ENCODE measurements at places on chromosomes 7 and 10. TPM values are rescaled to one million over a fixed set of nuclear protein-coding genes. Genes with fewer than 3 reads are reported as not detected.

DNA sequence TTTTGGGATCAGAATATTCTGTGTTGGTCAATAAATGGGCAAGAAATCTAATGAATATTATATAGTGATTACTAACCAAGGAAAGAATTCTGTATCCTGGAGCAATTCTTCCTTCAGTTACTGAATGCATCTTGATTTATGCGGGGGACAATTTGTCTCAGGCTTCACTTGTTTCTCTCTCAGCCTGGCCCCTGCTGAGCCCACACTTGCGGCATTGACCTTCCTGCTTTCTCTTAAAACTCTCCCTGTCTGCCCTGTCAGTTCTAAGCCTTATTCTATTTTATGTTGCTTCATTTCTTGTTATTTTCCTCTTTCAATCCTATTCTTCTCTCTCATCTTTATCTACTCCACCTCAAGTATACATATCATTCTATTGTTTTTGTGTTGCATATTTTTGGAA, 122.1 kb upstream of the TPK1 start:
- no peaks in the 10 kb centered on the region for H3K27me3 ChIP-seq
- no peaks in the 10 kb centered on the region for H3K36me3 ChIP-seq
- no peak overlapping the region for H3K4me3 ChIP-seq
- H3K27ac ChIP-seq = no peak overlapping the region

- no peak overlapping the region for H3K4me3 ChIP-seq
- no peaks in the 10 kb centered on the region for H3K4me1 ChIP-seq
- DNase-seq = no peak
- H3K27ac ChIP-seq = no peak overlapping the region
Observed at GRCh38 chr10:108014902-108015177, 850.3 kb upstream of the SORCS1 start.

DNA sequence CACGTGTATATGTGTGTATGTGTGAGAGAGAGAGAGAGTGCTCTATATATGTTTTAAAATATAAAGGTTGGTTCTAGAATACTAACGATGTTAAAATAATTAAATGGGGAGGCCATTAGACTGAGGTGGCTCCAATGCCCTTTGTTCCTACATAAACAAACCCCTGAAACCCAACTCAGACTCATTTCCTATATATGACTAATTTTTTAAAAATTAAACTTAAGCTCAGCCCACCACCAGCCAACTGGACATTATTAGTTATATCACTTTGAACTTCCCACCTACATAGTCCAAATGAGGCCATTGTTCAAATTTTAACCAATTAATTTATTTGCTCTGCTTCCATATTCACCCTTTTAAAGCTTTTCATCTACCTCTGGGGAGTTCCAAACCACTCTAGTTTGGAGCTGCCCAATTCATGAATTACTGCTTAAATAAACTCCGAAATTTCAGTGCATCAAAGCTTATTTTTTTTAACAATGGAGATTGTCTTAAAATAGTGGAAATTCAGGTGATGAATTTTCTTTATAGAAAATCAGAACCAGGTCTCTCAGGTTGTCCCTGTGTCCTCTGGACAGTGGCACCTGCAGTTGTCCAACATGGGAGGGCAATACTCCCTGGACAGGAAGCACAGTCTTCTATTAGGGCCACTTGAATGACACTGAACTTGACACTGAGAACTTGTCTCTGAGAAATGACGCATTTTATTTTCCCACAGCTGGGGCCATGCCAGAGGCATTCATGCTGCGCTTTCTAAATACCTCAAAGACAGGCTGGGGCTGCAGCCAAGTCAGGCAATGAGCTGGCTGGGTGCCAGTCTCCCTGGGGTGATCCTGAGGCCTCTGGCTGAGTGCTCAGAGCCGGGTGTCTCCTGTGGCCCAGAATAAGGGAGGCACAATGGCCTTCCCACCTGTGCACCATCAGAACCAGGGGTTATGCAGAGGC, 109.5 kb upstream of the TMEM72 start:
- no peaks in the 10 kb centered on the region for H3K27me3 ChIP-seq
- no peak for DNase-seq
- peaks cover 3% of the 10 kb centered on the region for H3K4me1 ChIP-seq
- no peak overlapping the region for H3K27ac ChIP-seq
- H3K4me3 ChIP-seq = no peak overlapping the region

The CARD11 gene
- 2.9 TPM for total RNA-seq

- H3K27ac ChIP-seq = peak overlapping the region; percentile 98
- DNase-seq = no peak
- H3K4me1 ChIP-seq = peaks cover 42% of the 10 kb centered on the region
Observed at GRCh38 chr7:4683043-4683883, 1.2 kb downstream of the FOXK1 start.

- H3K4me3 ChIP-seq = no peak overlapping the region
- no peaks in the 10 kb centered on the region for H3K36me3 ChIP-seq
- H3K27me3 ChIP-seq = no peaks in the 10 kb centered on the region
- H3K4me1 ChIP-seq = no peaks in the 10 kb centered on the region
Observed at GRCh38 chr7:48309720-48310119, 138.5 kb downstream of the ABCA13 start.

- H3K27ac ChIP-seq = peak overlapping the region; percentile 85
- no peaks in the 10 kb centered on the region for H3K27me3 ChIP-seq
- H3K4me3 ChIP-seq = no peak overlapping the region
Observed at GRCh38 chr10:71887743-71888142, 36.7 kb upstream of the PSAP start.

DNA sequence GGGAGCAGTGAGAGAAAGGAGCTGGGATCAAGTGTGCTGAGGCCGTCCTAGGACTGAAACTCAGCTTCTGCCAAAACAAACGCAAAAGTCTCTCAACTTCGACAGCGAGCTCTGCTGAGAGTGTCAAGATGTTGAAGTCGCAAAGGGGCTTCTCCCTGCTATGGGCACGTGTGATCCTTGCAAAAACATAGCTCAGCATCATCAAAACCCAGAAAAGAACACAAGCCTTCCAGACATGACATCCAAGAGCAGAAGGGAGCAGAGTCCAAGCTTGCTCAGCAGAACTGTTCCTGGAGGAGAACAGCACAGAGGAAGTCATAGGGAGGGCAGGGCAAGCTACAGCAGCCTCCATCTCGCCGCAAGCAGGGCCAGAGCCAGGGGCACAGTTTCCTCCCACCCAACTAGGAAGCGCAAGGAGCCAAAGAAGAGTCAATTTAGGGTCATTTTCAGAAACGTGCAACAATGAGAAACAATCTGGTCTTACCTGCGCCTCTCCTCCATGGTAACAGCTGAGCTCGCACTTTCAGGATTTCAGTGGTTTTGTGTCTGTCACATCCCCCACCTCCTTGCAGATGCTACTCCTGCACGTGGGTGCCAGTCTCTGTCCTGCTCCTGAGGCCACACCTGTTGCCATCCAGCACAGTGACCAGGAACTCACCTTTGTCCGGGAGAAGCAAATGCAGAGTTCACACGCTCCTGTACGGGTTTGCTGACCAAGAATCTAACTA, 113.9 kb downstream of the DIP2C start:
- H3K4me3 ChIP-seq = no peak overlapping the region
- H3K36me3 ChIP-seq = no peaks in the 10 kb centered on the region
- no peak for DNase-seq
- no peaks in the 10 kb centered on the region for H3K27me3 ChIP-seq
- peak overlapping the region; percentile 5 for H3K27ac ChIP-seq

The ADRA2A gene
- 14.2 TPM for total RNA-seq

The CEP55 gene
- 3.2 TPM for total RNA-seq

DNA sequence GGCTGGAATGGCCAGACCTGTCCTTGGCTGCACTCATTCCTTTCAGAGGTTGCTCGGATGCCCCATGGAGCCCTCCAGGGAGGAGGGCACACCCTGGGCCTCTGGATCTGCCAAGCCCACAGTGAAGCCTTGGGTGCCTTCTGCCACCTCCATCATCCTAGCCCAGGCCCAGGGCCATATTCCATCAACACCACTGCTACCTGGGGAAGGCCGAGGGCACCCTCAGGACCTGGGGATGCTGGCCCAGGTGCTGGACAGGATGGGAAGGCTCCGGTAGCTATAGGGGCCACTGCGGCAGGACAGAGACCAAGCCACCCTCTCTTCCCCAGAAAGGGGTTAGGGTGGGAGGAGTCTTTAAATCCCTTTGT, 810 bp downstream of the OPN4 start:
- H3K27ac ChIP-seq = no peak overlapping the region
- H3K27me3 ChIP-seq = no peaks in the 10 kb centered on the region

GRCh38 chr7:149776289-149776688, 2.9 kb upstream of the ZNF467 start:
- DNase-seq = no peak
- no peak overlapping the region for H3K27ac ChIP-seq
- no peaks in the 10 kb centered on the region for H3K36me3 ChIP-seq
- no peak overlapping the region for H3K4me3 ChIP-seq
- H3K27me3 ChIP-seq = no peaks in the 10 kb centered on the region

The TCAF1 gene
- total RNA-seq = 50.1 TPM

The ZWINT gene
- 3.9 TPM for total RNA-seq

The GCK gene
- 1.7 TPM for total RNA-seq

GRCh38 chr7:78437118-78437517, 638.5 kb downstream of the PHTF2 start:
- H3K4me1 ChIP-seq = peaks cover 6% of the 10 kb centered on the region
- no peak for DNase-seq
- H3K36me3 ChIP-seq = no peaks in the 10 kb centered on the region
- no peak overlapping the region for H3K27ac ChIP-seq

DNA sequence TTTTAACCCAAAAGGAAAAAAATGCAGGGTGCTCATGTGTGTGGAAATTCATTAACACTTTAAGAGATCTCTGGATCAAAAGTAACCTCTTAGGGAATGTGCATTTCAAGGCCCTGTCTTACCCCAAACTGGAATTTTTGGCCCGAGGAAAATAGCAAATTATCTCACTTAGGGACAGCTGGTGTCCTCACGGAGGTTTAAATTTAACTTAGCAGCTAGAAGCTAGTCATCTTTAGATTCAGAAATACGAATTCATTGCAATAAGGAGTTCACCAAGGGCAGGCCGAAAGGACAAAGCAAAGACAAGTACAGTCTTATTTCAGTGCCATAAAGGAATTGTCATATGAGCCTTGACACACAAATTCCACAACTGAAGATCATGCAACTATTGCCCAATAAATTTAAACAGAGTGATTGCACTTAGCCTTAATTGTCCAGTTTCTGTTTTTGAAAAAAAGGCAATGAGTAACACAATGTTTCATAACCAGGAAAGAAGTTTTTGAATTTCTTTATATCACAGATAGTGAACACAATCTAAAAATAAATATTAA, 22.4 kb upstream of the SEMA3C start:
- no peak overlapping the region for H3K4me3 ChIP-seq
- DNase-seq = no peak
- H3K27ac ChIP-seq = peak overlapping the region; percentile 41
- no peaks in the 10 kb centered on the region for H3K27me3 ChIP-seq
- H3K4me1 ChIP-seq = peaks cover 18% of the 10 kb centered on the region
- no peaks in the 10 kb centered on the region for H3K36me3 ChIP-seq

The SPRN gene
- total RNA-seq = not detected

The GSAP gene
- 13.0 TPM for total RNA-seq

Measured in vagina (tissue), 2 donors.